ENCODE measurements at places on chromosomes 1 and 21.
A peak's percentile ranks its signal among the peaks of the same experiment; 100 is the strongest.

DNA sequence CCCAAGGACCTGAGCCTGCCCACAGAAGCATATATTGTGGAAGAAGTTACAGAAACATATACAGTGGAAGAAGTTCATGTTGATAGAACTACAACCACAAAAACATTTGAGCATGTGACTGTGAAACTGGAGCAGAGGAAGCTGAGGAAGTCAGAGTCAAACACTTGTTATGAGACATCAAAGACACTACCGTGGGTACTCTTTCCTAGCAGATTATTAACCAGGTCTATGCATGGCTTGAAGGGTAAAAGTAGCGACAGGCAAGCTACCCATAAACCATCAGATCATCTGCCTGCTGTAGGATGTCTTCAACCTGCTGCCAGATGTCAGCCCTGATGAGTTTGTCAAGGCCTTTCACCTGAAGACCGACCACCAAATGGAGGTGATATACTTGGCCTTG is 35.8 kb downstream of the IVNS1ABP start:
- no peak for DNase-seq

GRCh38 chr1:185819798-185820197 is 85.6 kb downstream of the HMCN1 start:
- DNase-seq, result no peak

DNA sequence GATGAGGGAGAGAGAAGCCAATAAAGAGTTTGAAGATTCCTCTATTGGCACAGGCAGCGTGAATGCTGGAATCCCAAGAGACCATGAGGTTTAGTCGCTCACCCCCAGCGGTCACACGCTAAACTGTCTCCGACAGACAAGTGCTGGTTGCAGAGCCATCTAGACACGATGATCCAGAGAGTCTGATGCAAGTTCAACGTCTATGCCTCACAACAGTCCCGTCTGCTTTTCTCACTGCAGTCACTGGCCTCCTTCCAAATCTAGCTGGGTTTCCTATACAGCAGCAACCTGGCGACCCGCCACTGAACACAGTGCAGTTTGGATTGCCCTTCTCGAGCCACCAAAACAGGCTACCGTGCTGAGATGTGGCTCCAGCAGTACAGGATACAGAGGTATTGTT is 98.6 kb upstream of the KRTAP19-8 start:
- DNase-seq, result no peak

GRCh38 chr1:226823643-226824042 is 46.8 kb upstream of the PSEN2 start:
- no peak for DNase-seq

DNA sequence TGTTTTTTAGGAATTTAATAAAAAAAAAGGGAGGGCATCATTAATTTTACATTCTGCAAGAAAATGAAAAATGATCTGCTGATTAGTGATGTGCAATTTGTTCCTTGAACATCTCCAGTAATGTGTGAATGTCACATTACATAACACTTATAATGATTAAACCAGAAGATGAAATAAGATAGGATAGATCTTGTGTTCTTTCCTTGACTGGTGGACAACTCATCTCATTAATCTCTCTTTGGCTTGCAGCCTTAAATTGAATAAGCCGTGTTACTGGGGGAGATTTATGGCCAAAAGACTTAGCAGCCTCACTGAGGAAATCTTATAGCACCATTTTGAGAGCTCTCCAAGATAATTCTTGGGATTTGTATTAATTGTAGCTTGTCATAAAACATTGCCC is 217.2 kb downstream of the ST6GALNAC3 start:
- DNase-seq, result no peak

DNA sequence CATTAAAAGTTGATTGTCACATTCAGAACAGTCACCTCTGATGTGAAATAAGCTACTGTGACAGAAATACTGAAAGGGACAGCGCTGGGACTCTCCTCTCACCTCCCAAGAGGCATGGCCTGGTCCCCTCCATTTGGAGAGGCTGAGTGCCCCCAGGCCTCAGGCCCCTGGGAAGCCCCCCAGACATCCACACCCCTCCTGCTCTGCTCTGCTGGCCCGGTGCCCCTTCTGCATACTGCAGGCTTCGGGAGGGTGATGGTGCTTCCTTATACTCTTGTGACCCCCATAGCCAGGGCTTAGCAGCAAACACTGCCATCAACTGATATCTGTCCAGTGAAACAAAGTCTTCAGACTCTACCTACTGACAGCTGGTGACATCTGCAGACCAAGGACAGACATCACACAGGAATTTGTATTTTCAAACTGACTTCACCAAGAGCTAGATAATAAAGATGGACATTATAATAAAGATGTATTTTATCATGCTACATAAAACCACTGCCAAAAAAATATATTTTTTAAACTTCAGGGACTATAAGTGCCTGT is 36.9 kb downstream of the C2CD2 start:
- DNase-seq, result no peak

- no peak for DNase-seq
Measured at GRCh38 chr1:191222206-191222605, 744.5 kb upstream of the BRINP3 start.

- DNase-seq, result no peak
Measured at GRCh38 chr1:181097242-181097641, 8.7 kb downstream of the IER5 start.

GRCh38 chr1:10674700-10675609 is 121.5 kb downstream of the CASZ1 start:
- no peak for DNase-seq

DNA sequence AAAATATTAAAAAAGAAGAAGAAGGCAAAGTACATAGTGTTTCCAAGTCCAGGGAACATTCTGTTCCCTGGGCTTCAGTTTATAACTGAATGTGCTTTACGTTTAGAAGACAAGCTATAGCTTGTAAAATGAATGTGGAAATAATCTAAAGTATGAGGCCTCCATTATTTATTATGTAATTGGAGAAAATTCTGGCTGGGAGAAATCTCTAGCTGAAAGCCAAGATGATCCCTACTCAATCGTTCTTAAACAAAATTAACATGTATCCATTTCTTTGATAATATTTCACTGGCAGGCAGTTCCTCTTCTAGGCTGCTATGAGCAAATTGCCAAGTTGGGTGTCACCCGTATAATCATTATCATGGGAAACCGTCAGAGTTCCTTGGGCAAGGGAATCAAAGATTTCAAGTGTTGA is 52.2 kb upstream of the ETS2 start:
- DNase-seq, result no peak

- no peak for DNase-seq
Measured at GRCh38 chr1:43522776-43523480, 7.8 kb upstream of the PTPRF start.

DNA sequence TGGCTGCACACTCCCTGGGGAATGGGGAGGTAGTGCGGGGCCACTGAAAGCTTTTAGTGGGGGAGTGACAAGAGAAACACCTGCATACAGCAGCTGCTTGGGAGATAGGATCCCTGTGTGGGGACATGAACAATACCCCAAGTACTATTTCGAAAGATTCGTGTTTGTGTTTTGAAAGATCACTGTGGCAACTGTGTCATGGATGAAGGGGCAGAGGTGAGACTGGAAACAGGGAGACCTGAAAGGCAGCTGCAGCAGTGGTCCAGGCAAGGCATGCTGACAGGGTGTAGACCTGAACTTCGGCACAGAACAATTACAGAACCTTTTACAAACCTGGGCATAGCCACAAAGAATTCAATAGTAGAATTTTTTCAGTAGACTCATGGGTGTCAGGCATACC is 32.9 kb downstream of the TENT5C start:
- no peak for DNase-seq

- DNase-seq, result no peak
Measured at GRCh38 chr1:116288201-116288598, 84.8 kb upstream of the ATP1A1 start.

GRCh38 chr1:115308969-115309368 is 29.1 kb downstream of the NGF start:
- DNase-seq, result no peak

DNA sequence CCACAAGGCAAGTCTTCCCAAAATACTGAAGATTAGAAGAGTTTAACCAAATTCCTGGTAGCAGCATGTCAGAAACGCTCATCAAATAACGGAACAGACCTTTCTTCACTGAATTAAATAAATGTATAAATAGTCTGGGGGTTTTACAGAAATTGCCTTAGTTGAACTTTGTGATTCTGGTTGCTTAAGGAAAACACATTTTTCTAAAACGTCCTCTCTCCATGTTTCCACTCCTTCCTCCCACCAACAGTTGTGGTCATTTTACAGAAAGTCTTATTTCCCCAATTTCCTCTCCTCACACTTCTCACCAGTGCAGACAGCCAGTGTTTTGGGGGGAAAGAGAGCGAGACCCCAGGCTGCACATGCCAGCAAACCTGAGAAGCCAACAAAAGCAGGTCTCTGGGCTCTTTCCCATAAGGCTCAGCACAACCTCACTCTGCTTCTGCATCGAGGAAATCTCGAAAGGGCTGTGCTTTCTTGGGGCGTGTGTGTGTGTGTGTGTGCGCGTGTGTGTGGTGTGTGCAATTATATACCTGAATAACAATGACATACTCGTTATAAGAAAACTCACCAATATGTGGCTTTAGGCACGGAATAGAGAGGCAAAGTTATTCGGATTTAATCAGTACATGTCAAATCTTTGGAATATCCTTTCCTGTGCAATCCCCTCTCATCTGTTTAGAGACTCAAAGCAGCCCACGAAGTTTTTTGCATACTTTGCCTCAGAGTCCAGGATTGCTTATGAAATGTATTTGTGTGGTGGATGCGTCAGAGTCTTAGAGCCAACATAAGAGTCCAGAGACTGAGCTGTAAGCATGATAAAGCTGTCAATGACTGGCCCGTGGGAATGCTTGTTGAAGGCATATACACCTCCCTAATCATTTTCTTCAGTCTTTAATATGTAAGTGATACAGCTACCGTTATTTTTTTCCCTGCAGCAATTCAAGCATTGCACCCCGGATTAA is 2.0 kb downstream of the KCNJ15 start:
- no peak for DNase-seq

DNA sequence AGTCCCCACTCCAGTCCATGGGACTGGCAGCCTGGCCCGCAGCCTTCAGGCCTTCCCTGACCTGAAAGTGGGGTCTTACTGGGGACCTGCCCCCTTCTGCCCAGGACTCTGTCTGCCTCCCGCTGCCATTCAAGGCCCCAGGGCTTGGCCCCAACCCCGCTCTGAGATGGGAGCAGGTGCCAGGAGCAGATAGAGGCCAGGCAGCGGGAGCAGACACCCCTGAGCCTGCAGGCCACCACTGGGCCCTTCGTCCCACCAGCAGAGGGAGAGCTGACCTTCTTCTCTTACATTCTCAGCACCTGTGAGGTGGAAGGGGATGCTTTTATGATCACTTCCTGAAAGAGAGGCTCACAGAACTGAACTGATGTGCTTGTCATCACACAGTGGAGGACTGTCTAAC is 62.2 kb upstream of the TINAGL1 start:
- no peak for DNase-seq

DNA sequence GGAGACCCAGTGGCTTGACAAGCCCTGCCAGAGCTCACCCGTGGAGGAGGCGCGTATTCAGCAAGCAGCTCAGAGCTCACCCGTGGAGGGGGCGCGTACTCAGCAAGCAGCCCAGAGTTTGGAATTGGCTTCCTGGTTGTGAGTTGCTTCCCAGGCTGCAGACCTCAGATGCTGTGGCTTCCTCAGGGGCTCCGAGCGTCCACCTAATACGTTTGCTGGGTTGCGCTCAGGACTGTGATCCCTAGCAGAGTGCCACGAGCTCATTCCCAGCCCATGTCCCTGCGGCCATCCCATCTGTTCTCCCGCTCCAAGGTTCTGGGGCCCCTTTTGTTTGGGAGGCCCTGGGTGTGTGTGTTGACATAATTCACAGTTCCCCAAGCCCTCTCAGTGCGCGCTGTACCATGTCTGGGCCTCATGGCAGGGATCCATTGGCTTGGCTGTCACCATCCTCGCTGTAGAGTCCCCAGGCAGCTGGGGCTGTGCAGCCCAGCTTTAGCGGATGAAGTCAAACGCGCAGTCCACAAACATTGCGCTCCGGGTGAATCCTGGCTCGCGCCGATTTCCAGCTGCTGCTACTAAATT is 3.6 kb downstream of the AJAP1 start:
- no peak for DNase-seq

DNA sequence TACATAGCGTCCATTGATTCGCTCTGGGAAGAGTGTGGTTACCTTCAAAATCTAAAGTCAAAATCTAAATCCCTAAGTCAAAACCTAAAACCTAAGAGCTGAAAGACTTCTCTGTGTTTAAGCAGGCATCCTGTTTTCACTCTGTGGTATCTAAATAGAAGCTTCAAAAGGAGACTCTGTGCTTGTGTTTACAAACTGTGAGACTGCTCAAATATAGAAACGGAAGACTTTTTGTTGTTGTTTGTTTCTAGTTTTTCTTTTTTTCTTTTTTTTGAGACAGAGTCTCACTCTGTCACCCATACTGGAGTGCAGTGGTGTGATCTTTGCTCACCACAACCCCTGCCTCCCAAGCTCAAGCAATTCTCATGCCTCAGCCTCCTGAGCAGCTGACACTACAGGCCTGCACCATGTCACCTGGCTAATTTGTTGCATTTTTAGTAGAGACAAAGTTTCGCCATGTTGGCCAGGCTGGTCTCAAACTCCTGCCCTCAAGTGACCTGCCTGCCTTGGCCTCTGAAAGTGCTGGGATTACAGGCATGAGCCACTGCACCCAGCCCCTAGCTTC is 425.9 kb downstream of the SMYD3 start:
- no peak for DNase-seq

- DNase-seq, result peak; percentile 50
Measured at GRCh38 chr1:201468501-201468843, 516 bp downstream of the PHLDA3 start.

GRCh38 chr1:26786437-26787380 is 1.0 kb upstream of the PIGV start:
- DNase-seq, result peak; percentile 48

DNA sequence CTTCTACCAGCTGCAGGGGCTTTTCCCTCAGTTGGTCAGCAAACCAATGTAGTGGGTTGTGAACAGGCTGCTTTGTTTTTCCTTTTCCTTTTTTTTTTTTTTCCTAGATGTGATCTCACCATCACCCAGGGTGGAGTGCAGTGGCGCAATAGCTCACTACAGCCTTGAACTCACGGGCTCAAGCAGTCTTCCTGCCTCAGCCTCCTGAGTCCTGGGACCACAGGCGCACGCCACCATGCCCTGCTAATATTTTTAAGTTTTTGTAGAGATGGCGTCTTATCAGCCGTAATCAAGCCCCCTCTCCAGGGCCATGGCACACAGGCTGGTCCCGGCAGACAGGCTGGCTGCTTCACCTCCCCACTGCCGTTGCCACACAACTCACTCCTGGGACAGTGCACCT is 3.4 kb upstream of the TRIM11 start:
- DNase-seq, result peak; percentile 1

DNA sequence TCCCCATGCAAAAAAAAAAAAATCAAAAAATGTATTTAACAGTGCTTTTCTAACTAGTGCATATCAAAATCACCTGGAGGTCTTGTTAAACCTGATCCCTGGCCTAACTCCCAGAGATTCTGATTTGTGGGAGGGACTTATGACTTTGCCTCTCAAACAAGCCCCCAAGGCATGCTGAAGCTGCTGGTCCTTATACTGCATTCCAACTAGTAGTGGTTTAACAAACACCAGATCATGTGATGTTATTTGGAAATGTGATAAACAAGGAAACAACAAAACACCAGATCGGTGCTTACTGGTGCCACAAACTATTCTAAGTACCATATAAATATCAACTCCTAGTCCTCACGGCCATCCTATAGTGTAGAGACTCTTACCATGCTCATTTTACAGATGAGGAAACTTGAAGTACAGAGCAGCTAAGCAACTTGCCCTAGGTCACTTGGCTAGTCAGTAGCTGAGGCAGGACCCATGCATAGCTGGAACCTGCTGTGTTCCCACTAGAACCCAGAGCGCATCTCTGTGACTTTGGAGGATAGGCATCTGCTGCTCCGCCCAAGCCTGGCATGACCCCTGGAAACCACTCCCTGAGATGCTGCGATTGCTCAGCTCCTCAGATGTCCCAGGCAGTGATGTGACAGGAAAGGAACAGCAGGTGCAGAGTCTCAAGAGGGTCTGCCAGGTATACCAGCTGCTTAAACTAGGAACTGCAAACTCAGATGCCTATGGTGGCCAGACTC is 38.1 kb downstream of the SOX13 start:
- no peak for DNase-seq

Measured in WTC11 (cell line).